Gastroesophageal sphincter (tissue), 4 donors: ENCODE measurements at places on chromosomes 5 and 9. TPM values are rescaled to one million over a fixed set of nuclear protein-coding genes. Genes with fewer than 3 reads are reported as not detected.

The FGF18 gene
- total RNA-seq, result not detected

The SPATA31E1 gene
- not detected for total RNA-seq

The CCDC171 gene
- total RNA-seq, result 3.6 TPM

The SLC45A2 gene
- not detected for total RNA-seq

The EQTN gene
- total RNA-seq, result not detected

The AFAP1L1 gene
- 13.5 TPM for total RNA-seq

The PCDHA9 gene
- not detected for total RNA-seq

The DRD1 gene
- total RNA-seq, result not detected

The GPX8 gene
- total RNA-seq, result 9.2 TPM

The TMEFF1 gene
- total RNA-seq, result 0.10 TPM

The NDST1 gene
- 58.3 TPM for total RNA-seq

The CD180 gene
- total RNA-seq, result 0.27 TPM

The ANKRD34B gene
- total RNA-seq, result not detected

The ENTPD8 gene
- total RNA-seq, result not detected

The DCANP1 gene
- not detected for total RNA-seq

The ADCY2 gene
- total RNA-seq, result 15.9 TPM

The GABRA6 gene
- total RNA-seq, result not detected

The RAD23B gene
- total RNA-seq, result 64.3 TPM

The TMEM215 gene
- total RNA-seq, result not detected

The KLHL9 gene
- total RNA-seq, result 32.1 TPM

The MLLT3 gene
- total RNA-seq, result 21.2 TPM

The ELAVL2 gene
- total RNA-seq, result 0.62 TPM

The PCDHGB5 gene
- total RNA-seq, result 10.4 TPM

The CDKN2B gene
- 9.2 TPM for total RNA-seq

The OR5C1 gene
- total RNA-seq, result not detected

The PLAC8L1 gene
- not detected for total RNA-seq

The TRPM3 gene
- total RNA-seq, result 1.2 TPM

The EGFLAM gene
- total RNA-seq, result 7.6 TPM

The LRRTM2 gene
- 0.16 TPM for total RNA-seq

The DAPK1 gene
- 119 TPM for total RNA-seq

The KCNV2 gene
- not detected for total RNA-seq

The TMEM174 gene
- total RNA-seq, result not detected

The TYRP1 gene
- total RNA-seq, result not detected

The AIF1L gene
- 22.1 TPM for total RNA-seq

The ROR2 gene
- 65.3 TPM for total RNA-seq

The CHSY3 gene
- 3.4 TPM for total RNA-seq

The C5orf52 gene
- total RNA-seq, result not detected

The JAKMIP2 gene
- 0.81 TPM for total RNA-seq

The BRINP1 gene
- not detected for total RNA-seq

The DAB2 gene
- total RNA-seq, result 43.9 TPM

The CARD6 gene
- 13.6 TPM for total RNA-seq

The PCDHGA10 gene
- 4.1 TPM for total RNA-seq

The TARS1 gene
- 118 TPM for total RNA-seq

The SLC27A6 gene
- 42.8 TPM for total RNA-seq

The SPEF2 gene
- total RNA-seq, result 2.1 TPM

The SUSD3 gene
- total RNA-seq, result 1.5 TPM

The CNTNAP3 gene
- 65.1 TPM for total RNA-seq

The CTSV gene
- not detected for total RNA-seq

The MOCS2 gene
- total RNA-seq, result 117 TPM

The PCDHB16 gene
- 5.0 TPM for total RNA-seq

The CATSPER3 gene
- total RNA-seq, result not detected

The TAF1L gene
- total RNA-seq, result not detected

The NSMF gene
- total RNA-seq, result 63.5 TPM

The GPRIN1 gene
- total RNA-seq, result 1.1 TPM

The SAXO1 gene
- not detected for total RNA-seq

The TAL2 gene
- not detected for total RNA-seq
